ENCODE measurements at places on chromosomes 2 and 18.

DNA sequence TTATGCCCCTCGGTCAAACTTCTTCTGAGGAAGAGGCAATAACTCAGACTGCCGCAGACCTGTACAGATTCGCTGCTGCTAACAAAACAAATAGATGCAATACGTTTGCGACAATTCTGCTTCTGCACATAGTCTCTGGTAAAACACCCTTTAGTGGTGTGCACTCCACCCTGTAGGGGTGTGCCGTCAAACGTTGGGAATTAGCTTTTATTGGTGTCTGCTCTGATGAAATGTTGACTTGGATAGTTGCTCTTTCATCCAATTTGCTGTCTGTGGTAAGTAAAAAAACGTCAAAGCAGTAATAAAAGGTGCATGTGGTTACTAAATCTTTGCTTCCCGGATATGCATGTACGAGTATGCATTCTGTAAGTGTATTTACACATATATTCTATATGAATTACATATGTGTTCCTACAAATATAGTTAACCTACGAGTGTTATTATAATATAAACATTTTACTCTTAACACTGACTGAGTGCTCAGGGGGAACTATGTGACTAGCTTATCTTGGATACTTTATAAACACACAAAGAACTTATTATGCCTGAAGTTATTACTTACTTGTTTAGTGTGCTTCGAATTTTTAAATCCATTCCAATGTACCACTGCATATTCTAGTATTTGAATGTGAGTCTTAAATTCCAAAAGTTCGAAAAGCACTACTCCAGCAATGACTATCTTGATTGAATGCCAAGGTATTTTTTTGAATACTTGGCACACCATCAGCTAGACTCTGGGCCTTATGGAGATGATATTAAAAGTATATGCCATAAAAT is 610.2 kb downstream of the ZEB2 start:
- no peak for DNase-seq

DNA sequence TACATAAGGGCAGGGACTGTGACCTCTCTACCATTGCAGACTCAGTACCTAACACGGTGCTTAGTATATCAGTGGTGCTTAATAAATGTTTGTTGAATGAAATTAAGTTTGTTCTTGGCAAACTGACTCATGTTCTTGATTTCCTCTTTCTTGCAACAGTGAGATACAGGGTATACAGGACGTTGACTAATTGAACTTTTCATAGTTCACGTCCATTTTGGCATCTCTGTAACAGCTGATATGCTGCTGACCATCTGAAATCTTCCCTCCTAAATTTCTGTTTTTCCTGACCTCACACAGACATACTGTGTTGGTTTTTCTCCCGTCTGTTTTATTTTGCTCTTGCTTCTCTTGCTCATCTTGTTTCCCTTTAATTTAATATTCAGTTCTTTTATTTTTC is 44.2 kb downstream of the LHCGR start:
- DNase-seq: no peak

DNA sequence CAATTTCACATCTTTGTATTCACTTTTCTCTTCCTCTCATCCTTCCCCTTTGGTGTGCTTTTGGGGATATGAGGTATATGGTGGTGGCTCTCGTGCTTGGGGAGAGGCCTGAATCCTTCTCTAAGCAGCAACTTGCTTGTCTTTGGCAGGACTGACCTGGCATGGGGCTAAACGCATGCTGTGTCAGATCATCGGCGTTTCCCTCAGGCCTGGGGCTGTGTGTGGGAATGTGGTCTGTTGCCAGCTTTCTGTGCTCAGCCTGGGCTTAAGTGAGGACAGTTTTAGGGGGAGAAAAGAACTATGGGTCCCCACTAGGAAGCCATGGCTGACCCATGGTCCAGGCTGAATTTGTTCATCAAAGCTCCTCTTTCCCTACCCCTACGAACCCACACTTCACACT is 60.7 kb downstream of the TET3 start:
- DNase-seq: no peak

- no peak for DNase-seq
These were observed 101.2 kb downstream of the SETBP1 start for GRCh38 chr18:44781886-44782285.

DNA sequence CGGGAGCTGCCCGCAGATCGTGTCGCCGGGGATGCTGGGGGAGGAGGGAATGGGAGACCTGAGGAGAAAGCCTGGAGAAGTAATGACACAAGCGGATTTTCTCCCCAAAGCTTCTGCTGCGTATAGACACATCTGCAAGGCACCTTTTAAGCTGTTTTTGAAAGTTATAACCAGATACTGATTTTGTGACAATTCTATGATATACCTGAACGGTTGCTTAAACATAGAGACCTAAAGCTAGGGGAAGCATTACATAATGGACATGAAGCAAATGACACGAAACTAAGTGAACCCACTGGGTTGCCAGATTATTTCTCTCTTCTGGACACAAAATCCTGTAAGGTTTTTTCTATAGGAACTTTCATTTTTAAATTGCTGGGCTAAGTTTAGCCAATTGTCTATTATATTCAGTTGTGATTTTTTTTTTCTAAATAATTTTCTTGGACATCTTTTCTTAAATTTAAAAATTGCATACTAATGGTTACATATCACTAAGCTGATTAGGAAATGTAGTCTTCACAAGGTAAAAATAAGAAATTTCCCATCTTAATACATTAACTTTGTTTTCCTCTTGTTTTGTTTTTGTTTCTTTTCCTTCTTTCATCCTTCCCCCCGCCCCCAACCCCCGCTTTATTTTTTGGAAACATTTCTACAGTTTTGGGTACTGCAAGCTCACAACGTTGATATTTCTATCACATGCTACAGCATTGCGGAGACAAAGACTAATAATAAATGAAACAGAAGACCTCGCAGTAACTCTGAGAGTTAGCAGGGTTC is 1.3 kb downstream of the OSBPL6 start:
- no peak for DNase-seq

DNA sequence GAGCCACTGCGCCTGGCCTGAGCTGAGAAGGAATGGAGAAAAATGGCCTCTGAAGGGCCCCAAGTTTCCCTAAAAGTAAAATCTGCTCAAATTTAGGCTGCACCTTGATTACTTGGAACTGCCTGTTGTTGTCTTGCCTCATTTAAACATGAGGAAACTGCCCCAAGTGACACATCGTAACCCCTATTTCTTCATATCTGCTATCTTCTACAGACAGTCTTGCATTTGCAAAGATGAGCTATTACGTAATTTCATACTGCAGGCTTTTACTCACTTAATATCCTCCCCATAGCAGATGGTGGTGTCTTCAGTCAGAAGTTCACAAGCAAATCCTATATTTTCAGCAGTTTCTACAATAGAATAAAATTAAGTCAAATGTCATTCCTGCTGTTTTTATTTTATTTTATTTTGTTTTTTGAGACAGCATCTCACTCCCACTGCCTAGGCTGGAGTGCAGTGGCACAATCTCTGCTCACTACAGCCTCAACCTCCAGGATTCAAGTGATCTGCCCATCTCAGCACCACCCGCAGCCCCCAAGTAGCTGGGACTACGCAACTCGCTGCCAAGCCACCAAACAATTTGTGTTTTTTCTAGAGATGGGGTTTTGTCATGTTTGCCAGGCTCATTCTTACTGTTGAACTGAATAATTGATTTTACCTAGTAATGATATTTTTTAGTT is 45.3 kb upstream of the NARS1 start:
- no peak for DNase-seq

- no peak for DNase-seq
These were observed at the start of gene TNP1 for GRCh38 chr2:216859944-216860343. TNP1 (minus strand) TSS chr2:216860064; CDS start chr2:216860034, 30 bp downstream.

DNA sequence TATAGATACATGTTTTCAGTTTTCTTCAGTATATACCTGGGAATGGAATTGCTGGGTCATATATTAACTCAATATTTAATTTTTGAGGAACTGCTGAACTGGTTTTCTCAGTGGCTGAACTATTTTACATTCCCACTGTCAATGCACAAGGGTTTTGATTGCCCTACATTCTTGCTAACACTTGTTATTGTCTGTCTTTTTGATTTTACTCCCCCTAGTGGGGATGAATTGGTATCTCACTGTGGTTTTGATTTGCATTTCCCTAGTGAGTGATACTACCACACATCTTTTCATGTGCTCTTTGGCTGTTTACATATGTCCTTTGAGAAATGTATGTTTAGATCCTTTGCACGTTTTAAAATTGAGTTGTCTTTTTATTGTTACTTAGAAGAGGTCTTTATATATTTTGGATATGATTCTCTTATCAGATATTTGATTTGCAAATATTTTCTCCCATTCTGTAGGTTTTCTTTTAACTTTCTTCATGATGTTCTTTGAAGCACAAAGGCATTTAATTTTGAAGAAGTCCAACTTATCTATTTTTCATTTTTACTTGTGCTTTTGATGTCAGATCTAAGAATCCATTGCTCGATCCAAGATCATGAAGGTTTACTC is 36.2 kb downstream of the ASB1 start:
- no peak for DNase-seq

- DNase-seq: no peak
These were observed 3.0 kb downstream of the ACVR2A start for GRCh38 chr2:147847746-147848391.

DNA sequence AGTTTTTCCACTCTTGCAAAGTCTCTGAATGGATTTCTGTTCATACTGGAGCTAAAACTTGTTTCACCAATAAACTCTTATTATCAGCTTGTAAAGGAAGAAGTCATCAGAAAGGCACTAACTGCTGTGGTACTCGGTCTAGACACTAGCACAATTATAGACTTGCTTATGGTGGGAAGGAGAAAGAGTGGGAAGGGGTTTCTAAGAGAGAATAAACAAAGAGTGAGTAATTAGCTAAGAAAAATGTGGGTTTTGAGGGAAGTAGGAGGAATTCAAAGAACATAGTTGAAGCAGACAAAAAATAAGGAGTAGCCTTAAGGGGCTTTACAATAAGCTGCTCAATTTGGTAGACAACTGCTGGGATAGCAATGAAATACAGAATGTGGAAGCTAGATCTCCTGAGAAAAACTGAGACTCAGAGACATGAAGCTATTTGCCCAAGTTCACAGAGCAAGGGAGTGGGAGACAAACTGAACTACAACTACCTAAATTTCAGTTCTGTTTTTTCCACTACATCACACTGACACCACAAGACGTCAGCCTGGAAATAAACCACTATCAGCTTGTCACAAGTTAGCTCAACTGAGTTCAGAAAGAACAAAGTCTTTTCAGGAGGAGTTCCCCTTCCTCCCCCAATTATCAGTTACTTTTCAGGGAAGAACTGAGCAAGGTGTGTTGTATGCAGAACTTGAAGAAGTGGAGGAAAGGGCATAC is 59.7 kb downstream of the MAP4K3 start:
- no peak for DNase-seq

DNA sequence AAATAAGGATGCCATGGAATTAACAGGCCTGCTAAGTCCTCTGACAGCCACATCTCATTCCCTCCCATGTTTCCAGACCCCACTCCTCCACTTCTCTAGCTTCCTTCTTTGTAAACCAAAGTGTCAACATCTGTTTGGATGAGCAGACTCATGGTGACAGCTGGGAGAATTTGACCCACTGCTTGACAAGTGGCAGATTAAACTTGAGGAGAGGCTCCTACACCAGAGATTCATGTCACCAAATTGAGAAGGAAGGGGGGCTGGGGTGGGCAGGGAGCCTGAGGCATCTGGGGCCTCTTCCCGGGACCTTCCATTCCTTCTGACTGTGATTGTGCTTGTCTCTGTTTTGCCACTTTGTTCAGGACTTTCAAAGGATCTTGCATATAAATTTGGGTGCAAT is 41.0 kb upstream of the IGFBP5 start:
- DNase-seq: no peak

DNA sequence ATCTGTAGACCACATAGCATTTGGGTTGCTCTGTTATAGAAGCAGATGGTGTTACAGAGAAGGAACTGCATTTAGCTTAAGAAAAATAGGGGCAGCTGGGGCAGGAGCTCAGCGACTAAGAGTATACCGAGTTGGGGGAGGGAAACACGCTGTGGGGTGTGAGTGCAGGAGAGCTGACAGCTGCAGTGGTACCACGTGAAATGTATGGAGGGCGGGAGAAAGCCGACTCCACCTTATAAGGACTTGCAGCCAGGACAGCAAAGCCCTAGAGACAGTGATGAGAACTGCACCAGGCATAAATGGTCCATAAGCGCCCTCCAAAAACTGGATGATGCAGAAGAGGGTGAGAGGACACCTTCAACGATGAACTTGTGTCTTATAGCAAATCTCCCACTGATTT is 237.6 kb downstream of the PRKCE start:
- no peak for DNase-seq

- DNase-seq: no peak
These were observed 82.4 kb downstream of the ACAA2 start for GRCh38 chr18:49730951-49731391.

DNA sequence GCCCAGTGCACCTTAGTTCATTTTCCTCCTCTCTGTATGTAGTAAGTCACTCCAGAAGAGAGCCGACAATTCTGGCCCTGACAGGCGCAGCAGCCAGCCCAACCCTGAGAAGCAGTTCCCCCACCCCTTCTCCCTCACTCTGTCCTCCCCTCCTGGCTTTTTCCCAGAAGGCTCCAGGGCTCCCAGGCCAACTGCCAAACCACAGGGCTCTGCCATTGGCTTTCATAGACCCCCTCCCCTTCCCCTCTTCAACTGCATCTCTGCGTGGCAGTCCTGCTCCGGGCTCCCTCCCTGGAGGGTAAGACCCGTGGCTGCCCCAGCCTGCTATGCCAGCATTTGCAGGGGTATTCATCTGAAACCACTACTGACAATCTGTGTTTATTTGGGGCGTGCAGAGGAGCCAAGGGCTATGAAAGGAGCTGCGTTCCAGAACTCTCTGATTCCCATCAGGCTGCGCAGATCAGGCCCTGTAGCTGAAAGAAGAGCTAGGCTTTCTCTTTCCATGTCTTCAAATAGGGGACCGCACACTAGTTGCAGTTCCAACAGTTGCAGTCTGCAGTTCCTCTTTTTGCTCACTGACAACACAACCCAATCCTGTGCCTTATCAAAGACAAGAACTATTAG is 388.6 kb upstream of the TNP1 start:
- no peak for DNase-seq
